Activated T-helper 2 cell treated with anti-CD3 and anti-CD28 coated beads, Interferon-gamma antibody, Interleukin-2, Interleukin-4, amounts not matched to agents 10 μg/mL and 5 μg/mL and 100 μg/mL, durations not matched to agents 14 hours and 24 hours and 36 hours (primary cell): ENCODE measurements at places on chromosomes 5 and 9.

DNA sequence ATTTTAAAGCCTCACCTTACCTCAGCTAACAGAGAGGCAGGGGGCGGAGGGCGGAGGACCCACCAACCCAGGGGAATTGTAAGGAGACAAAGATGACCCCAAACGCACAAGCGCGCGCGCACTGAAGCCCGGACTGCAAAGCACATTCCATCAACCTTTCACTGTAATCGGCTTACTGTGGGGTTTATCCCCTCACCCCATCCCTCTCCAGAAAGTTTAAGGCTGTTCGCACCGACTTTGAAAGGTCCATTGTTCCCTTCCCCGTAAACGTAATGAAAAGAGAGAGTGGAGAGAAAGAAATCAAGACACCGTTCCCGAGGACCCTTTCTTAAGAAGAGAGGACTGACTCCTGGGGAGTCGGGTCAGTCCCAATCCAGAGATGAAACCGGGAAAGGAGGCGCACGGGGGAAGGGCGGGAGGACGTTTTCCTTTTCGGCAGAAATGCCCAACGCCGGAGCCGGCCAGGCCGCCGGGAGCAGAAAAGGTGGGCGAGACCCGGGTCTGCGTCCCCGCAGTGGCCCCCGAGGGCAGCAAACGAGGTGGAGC is 464 bp downstream of the CEMIP2 start:
- no peak for DNase-seq

DNA sequence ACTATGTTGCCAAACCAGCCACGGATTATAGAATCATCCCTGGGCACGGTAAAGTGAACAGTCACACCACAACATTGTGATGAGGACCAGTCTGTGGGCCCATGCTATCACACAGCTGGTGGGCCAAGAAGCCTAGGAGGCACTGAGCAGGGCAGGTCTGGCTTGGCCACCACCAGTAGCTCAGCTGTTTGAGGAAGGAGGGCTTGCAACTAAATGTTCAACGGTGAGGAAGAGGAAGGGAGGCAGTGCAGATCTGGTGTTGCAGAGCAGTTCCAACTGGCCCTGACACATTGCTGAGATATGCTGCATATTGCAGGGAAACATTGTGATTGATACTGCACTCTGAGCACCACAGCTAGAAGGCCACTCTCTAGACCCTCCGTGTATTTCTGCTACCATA is 77.9 kb upstream of the ATG10 start:
- DNase-seq = no peak

DNA sequence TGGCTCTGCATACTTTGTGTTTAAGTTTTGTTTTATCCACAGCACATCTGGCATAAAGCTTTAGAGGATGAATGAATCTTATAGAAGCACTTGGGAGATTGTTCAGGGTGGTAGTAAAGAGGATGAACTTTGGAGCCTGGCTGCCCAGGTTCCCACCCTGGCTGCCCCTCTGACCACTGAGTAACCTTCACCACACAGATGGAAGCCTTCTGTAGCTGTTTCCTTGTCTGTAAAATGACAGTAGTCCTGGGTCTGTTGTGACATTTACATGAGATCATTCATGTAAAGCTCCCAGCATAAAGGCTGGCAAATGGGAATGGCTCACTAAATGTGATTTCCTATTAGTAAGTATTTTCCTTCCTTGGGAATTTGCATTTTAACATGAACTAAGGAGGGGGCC is 85.7 kb upstream of the FAM169A start:
- no peak for DNase-seq

DNA sequence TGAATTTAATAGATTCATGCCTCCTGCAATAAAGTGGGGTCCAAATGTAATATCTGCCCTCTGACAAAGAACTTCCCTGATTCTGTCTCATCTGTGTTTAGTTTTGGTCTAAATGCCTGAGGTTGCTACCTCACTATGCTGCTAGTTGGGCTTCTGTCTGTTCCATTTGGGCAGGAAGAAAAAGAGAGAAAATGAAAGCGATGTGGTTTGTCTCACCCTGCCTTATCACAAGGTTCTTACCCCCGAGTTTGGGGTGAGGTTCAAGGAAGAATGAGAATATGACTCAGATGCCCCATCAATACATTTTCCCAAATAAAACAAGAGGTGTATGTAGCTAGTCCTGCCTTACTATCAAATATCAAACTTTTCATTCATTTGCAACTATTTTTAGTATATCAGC is 132.1 kb upstream of the MTAP start:
- DNase-seq = no peak

DNA sequence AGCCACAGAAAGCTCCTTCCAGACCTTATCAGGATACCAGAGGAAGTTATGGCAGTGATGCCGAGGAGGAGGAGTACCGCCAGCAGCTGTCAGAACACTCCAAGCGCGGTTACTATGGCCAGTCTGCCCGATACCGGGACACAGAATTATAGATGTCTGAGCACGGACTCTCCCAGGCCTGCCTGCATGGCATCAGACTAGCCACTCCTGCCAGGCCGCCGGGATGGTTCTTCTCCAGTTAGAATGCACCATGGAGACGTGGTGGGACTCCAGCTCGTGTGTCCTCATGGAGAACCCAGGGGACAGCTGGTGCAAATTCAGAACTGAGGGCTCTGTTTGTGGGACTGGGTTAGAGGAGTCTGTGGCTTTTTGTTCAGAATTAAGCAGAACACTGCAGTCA is 70.8 kb upstream of the ENTREP1 start:
- no peak for DNase-seq

GRCh38 chr5:160089531-160089930 is 29.7 kb downstream of the PWWP2A start:
- no peak for DNase-seq

DNA sequence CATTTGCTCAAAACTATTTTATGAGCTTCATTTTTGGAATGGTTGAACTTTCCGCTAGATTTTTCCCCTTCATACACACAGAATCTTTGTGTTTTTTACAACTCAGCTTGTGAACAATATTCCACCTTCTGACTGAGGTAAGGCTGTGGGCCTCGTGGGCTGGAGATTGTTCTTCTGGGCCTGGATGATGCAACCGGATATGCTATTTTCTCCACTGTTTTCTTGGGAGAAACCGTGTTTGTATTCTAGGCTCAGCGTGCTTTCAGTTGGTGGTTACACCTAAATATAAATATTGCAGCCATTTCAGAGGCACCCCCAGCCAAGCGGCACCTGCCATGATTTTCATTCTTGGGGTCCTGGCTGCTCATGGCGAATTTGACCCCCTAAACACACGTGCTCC is 55.2 kb downstream of the IRX1 start:
- DNase-seq = no peak

GRCh38 chr9:106583751-106584150 is 279.2 kb upstream of the ZNF462 start:
- no peak for DNase-seq

GRCh38 chr5:8410618-8411017 is 541.7 kb downstream of the MTRR start:
- DNase-seq = no peak

DNA sequence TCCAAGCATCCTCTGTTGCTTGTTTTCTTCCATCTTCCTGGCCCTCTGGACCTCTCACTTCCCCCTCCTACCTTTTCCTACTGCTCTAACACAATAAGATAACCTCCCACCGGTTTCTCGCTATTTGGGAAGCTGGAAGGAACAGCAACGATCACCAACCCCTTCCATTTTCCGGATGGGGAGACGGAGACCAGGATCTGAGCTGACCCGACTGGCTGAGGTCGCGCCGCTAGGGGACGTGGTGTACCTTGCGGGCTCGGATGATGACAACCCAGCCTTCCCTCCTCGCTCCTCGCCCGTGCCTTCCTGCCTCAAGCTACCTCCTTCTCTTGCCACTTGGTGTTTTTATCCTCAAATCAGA is 1.9 kb downstream of the LPAR1 start:
- DNase-seq = no peak
